PC-3 (cell line): ENCODE measurements at places on chromosomes 12 and 14. TPM values are rescaled to one million over a fixed set of nuclear protein-coding genes. Genes with fewer than 3 reads are reported as not detected.

The KLHDC1 gene
- 0.07 and 0.58 TPM in 2 replicates for total RNA-seq

The LDHB gene
- total RNA-seq, result 432 and 548 TPM in 2 replicates

The MRPS35 gene
- 82.5 and 117 TPM in 2 replicates for total RNA-seq

The DEPDC4 gene
- total RNA-seq, result 0.29 and 2.0 TPM in 2 replicates

The KRT80 gene
- total RNA-seq, result 19.8 and 30.1 TPM in 2 replicates

The OAS2 gene
- 5.8 and 10.5 TPM in 2 replicates for total RNA-seq

The KLRC2 gene
- total RNA-seq, result not detected in 2 replicates
